ENCODE measurements at places on chromosomes 4 and X. TPM values are rescaled to one million over a fixed set of nuclear protein-coding genes. Genes with fewer than 3 reads are reported as not detected.

Gene PUDP
- 13.9 TPM for total RNA-seq

Gene TMEM255A
- total RNA-seq = 0.20 TPM

Gene CT83
- total RNA-seq = not detected

Gene BLTP1
- 26.9 TPM for total RNA-seq

Gene PAGE1
- total RNA-seq = not detected

DNA sequence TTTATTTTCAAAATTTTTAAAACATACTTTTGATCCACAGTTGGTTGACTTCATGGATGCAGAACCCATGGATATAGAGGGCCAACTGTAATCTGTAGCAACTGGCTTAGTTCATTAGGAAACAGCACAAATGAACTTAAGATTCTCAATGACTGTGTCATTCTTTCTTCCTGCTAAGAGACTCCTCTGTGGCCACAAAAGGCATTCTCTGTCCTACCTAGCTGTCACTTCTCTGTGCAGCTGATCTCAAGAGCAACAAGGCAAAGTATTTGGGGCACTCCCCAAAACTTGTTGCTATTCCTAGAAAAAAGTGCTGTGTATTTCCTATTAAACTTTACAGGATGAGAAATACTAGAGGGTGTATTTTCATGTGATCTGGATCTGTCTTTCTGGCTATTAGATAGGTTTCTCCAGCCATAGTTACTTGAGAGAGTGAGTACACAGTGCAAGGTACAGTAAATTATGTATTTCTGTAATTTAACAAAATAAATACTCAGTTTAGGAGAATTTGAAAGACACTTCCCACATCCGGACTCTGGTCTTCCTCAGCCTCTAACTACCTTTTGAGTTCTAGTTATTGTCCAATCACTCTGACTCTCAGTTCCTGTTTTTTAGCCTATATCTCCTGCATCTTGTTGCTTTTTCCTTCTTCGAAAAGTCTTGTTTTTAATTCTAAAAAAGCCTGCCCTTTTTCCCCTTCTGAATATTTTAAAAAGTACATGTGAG, 21.8 kb downstream of the TLR2 start:
- ATAC-seq = no peak

- no peak for ATAC-seq
These were observed 10.8 kb upstream of the SORBS2 start for GRCh38 chr4:185822791-185823190.

DNA sequence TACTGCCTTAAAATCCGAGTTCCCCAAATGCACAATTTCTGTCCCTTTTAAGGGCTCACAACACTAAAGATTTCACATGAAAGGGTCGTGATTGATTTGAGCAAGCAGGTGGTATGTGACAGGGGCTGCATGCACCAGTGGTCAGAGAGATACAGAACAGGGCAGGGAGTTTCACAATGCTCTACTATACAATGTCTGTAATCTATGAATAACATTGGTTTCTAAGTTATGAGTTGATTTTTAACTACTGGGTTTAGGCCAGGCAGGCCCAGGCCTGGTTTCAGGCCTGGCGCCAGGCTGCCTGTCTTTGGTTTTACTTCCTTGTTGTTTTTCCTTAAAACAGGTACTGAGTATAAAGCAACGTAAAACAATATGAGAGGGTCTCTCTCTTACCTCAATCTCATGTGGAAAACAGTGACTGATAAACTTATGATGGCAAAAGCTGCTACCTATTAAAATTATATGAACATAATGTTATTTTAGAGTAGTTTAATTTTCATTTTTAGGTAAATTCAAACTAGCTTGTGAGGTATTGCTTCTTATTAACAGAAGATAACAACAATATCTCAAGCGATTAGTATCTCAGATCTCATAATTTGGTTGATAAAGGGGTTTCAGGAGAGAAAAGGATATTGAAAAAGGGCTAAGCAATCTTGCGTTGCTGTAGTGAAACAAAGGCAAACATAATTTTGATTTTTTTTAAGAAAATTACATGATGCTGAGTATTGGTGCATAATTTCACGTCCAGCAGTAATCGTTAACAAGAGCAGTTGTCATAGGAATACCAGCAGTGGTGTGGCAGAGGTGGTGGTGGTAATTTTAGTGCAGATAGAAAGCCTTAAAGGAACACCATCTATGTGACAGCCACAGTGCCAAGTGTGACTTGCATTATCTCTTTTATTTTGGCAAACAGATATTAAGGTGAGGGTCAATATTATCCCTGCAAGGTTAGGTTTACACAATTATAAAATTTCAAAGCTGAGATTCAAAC, 944.4 kb upstream of the GRID2 start:
- no peak for ATAC-seq

DNA sequence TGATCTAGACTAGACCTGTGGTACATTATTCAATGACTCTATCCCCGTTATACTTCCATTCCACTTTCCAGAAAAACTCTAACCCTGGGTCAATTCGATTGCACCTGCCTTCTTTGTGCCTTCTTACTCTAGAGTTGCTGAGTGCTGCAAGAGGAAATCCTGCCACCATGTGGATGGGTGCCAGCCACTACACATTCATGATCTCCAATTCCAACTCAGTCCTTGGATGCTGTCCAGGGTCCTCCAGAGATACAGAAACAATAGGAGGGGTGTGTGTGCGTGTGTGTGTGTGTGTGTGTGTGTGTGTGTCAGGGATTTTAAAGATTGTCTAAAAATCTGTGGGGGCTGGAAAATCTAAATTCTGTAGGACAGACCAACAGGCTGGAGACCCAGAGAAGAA, 42.9 kb upstream of the INTS6L start:
- ATAC-seq = peak; percentile 62

DNA sequence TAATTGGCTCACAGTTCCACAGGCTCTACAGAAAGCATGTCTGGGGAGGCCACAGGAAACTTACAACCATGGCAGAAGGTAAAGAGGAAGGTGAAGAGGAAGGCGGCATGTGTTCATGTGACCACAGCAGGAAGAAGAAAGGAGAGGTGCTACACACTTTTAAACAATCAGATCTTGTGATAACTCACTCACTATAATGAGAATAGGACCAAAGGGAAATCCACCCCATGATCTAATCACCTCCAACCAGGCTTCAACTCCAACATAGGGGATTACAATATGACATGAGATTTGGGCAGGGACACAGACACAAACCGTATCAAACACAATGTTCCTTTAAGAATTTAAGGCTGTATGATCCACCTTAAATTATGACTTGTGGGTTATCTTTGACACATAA, 10.5 kb upstream of the PGM2 start:
- no peak for ATAC-seq

DNA sequence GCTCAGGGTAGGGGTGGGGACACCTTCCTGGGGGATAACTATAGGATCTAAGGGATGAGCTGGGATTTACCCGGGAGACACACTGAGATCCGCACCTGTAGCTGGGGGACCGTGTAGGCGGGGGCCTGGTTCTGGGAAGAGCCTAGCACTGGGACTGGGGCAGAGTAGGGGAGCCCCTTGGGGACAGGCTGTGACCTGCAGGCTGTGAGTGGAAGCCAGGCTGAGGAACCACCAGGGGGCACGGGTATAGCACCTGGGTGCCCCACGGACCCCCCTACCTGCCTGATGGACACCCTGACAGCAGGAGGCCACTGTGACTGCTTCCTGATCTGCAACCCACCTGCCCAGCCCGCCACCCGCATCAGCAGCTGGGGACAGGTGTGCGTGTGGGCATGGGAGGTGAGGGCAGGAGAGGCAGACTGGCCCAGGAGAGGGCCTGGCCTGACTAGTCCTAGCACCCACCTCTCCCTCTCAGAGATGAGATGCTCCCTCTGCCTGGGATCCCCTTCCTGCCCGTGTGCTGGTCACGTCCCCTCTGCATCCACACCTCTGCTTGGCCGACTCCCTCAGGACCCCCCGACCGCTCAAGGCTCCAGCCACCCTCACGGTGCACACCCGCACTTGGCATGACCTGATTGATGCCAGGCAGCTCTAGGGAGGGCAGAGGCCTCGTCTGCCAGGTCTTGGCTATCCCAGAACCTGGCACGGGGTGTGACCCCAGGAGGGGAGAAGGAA, 94.2 kb upstream of the NKX1-1 start:
- ATAC-seq = peak; percentile 14

- peak; percentile 53 for ATAC-seq
These were observed 941.2 kb upstream of the TENM3 start for GRCh38 chr4:181301735-181302710.

- ATAC-seq = peak; percentile 16
These were observed 72.6 kb downstream of the GATB start for GRCh38 chr4:151688003-151688784.

Measured in esophagus mucosa (tissue), 1 donor.